ENCODE measurements at places on chromosomes 11 and 22.
A peak's percentile ranks its signal among the peaks of the same experiment; 100 is the strongest.

DNA sequence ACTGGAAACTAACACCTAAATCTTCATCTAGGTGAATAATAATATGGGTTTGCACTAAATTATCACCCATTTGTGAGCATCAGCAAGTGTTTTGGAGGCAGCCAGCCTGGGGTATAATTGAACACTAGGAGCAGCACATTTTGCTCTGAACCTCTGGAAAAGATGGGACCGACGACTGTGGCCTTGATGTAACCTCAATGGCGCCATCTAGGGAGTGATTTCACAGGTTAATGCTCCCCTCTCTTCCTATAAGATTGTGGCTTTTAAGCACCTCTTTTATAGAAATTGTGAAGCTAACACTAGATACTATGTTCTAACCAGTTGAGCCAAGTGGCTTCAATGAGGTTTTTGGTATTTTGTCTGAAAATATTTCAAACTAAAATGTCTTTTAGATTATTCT is 203.7 kb downstream of the NELL1 start:
- DNase-seq = no peak

- DNase-seq = no peak
Observed at GRCh38 chr11:44993971-44994704, 43.5 kb upstream of the TP53I11 start.

GRCh38 chr11:67983951-67984350 is 19.9 kb downstream of the UNC93B1 start:
- no peak for DNase-seq

GRCh38 chr22:25928038-25928437 is 186.1 kb downstream of the MYO18B start:
- no peak for DNase-seq

DNA sequence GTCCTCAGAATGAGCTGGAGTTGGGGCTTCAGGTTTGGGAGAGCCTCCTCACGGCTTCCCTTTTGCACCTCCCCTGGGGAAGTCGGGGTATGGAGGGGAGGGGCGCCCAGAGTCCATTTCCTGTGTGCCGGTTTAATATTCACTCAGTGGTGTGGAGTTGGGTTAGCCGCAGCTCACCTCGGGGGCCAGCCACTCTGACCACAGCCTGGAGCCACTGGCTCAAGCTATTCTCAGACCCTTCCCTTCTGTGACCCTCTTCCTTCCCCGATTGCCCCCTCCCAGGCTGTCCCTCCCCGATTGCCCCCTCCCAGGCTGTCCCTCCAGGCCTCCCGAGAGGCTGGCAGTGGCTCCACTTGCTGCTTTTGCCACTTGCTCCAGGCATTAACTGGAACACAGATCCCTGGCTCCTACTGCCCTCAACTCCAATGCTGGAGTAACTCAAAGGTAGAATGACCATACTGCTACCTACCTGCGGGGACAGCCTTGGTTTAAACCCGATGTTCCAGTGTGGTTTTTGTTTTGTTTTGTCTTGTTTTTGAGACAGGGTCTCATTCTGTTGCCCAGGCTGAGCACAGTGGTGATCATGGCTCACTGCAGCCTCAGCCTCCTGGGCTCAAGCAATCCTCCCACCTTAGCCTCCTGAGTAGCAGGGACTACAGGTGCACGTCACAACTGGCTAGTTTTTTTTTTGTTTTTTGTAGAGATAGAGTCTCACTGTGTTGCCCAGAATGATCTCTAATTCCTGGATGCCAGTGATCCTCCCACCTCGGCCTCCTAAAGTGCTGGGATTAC is 29.3 kb downstream of the RPUSD4 start:
- DNase-seq = no peak

DNA sequence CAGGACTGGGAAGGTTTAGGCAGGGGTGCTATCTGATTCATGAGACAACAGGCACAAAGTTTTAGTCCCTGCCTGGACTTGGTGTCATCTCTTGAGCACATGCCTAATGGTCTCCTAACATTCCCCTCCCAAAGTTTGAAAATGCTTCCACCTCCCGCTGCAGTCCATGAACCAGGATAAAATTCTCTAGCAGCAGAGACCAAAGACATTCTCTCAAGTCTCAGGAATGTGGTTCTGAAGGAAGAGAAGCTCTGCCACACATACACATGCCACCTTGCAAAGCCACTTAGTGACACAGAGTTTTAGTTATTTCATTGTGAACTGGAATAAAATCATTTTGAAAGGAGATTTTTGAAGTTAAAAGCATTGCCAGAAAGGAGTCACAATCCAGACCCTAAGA is 15.5 kb downstream of the OR51B6 start:
- DNase-seq = no peak

DNA sequence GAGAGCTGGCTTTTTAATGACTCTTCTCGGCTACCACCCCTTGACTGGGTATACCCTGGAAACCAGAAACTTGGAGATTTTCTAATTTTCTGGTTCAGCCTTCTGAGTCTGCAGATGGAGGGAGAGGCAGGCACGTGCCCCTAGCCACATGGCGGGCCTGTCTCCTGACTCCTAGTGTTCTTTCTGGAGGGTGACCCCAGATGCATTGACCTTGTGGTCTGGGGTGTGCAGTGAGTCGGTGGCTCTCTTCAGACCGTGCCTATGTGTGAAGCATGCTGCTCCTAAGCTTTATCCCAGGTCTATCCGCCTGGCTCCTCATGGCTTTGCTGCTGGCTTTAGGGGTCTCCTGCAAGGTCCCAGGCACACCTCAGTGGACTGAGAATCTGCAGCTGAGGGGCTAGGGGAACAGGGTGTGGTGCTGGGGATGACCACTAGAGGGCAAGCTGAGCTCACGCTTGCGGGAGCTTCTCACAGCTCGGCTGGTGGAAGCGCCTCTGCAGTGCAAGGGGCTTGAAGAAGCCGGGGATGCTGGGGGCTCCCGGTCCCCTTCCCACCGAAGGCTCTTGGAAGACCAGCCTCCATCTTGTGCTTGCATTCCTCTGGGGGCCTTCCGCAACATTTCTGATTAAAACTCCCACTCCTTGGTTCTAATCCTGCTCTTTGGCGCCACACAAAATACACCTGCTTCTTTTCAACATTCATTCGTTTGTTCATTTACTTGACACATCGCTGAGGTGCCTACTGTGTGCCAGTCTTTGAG is 51.8 kb downstream of the OTOG start:
- peak; percentile 81 for DNase-seq

GRCh38 chr11:114821621-114822412 is 143.5 kb downstream of the NXPE2 start:
- no peak for DNase-seq

DNA sequence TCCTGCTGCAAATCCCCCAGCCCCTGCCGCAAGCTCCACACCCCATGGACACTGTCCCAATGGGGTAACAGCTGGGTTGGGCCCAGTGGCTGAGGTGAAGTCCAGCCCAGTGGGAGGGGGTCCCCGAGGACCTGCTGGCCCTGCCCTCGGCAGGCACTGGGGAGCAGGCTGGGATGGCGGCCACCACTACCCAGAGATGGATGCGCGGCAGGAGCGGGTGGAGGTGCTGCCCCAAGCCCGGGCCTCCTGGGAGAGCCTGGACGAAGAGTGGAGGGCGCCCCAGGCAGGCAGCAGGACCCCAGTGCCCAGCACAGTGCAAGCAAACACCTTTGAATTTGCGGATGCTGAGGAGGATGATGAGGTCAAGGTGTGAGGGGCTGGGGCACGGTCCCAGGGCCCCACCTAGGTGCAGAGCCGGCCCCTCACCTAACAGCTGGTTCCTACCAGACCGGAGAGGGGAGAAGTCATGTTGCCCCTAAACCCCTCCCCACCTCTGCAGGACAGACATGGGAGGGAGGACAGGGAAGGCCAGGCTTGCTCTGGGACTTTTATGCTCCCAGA is 8.2 kb downstream of the CDC42EP1 start:
- no peak for DNase-seq

GRCh38 chr11:65425105-65425970 is 2.7 kb downstream of the NEAT1 start:
- DNase-seq = peak; percentile 80

DNA sequence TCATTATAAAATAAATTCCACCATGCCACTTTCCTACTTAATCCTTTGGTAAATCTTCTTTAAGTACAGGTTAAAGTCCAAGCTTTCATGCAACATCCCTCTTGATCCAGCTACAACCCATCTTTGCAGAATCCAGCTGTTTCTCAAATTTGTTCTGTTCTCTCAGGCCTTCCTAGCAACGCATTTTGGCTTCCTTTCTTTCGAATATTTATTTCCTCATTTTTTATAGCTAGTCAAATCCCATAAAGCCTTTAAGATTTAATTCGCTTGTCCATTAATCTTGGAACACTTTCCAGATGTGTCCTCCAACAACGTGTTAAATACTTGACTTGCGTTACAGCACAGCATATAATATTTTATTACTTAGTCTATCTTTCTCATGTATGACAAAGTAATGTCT is 600.1 kb upstream of the CHORDC1 start:
- DNase-seq = no peak

- DNase-seq = no peak
Observed at GRCh38 chr11:73342633-73343032, 33.6 kb upstream of the RELT start.

DNA sequence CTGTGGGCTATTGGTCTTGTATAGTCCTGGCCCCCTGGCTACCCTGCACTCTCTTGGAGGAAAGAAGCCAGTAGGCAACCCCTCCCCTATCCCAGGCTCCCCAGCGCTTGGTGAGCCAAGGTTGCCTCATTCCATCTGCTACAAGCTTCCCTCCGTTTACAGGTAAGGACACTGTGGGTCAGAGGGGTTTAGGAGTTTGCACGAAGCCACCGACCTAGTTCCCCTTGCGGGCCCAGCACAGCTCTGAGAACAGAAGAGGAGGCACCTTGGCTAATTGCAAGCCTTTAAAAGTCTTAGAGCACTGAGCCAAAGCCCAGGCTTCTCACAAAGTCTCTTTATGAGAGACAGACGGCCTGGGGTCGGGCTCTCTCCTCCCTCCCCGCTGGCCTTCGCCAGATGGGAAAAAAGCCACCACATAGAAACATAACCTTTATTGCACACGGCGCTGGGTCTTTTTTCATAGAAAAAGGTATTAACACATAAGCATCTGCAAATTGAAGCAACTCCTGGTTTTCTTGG is 99.8 kb downstream of the CEP164 start:
- DNase-seq = no peak

DNA sequence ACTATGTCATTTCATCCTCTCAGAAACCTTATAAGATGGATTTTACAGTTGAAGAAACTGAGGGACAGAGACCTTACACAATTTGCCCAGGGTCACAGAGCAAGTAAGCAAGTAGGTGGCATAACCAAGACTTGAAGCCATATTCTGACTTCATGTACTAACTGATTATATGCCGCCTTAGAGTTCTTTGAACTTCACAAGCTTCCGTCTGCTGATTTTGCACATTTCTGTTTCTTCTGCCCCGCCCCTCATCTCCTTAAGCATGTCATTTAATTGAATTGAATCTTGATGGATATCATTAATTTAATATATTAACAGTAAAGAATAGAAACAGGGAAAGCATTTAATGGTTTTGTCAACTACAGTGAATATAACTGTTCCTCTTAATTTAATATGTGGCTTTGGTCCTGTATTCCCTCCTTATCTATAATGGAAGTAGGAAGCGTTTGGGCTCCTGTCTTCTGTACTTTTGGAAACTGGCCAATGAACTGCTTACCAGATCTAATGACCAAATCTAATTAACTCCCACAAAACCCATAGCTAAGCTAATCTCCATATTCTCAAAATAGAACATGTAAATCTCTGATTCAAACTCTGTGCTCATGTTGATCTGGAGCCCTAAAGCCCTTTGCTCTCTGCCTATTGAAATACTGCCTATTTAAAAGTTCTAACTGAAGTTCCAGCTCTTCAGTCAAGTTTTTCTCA is 30.4 kb downstream of the SIK2 start:
- no peak for DNase-seq

DNA sequence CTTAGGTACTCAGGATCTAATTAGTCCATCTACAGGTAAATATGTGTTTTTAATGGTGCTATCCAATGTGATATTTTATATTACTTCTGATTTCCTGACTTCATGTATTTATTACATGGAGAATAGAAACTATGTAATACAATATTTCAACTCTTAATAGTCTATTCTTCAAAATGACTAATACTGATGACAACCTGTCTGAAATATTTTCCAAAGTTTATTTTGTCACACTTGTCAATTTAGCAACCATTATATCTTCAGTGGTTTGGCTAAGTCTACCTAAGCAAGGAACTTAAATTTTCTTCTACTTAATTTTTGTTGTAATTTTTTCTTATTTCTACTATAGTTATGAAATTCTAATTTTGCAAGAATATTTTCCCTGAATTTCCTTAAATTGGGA is 55.0 kb upstream of the CNTN5 start:
- no peak for DNase-seq

DNA sequence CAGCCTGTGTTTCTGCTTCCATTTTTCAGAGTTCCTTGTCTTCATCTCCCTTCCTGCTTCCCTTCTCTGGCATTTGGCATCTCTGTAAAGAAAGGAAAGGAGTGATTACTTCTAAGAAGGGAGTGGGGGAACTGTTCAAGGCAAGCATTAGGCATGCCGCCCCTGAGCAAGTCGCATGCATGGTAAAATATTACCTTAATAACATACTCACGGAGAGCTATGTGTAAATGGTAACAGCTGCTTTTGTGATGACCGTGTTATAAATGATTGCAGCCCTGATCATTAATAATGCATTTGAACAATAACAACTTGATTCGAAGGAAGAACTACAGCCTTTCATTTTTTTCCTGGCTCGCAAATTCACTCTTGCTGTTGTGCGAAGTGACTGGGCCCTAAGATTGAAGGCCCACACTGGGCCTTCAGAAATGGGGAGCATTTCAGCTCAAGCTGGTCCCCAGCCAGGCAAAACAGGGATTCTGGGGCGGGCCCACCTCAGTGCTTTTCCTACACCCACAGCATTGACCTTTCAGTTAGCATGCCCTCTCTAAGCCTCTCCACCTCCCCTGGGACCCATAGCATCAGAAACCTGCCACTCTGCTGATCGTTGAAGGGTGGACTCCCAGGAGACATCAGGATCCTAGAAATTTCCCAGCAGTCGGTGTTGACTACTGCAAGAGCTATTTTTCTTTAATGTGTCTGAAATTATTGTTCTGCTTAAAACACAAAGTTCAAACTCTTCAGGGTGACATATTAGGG is 263.0 kb upstream of the CADM1 start:
- no peak for DNase-seq

DNA sequence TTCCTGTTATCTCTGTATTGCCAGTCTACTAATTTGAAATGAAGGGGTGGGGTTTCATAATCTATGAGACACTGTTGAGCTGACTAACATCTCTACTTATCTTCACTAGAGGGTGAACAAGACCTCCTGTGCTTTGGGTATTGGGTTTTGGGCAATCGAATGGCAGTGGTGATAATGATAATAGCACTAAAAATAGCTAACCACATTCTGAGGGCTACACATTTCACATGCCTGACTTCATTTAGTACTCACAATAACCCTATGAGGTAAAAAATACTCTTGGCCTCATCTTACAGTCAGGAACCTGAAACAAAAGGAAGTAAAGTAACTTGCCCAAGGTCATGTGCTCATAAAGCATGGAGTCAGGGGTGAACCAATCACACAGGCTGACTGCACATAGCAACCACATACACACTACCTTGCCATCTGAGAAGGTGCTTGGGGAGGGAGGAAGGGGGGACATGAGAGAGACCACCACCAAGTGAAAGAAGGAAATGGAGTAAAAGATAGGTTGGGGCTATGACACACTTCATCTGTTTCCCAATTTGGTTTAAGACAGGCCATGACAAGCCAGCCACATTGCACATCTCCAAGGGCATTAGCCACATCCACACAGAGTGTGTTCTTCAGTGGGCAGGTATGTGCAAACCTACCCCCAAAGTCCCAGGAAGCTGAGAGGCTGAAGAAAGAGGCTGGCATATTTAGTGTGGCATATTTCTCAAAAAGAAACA is 387.6 kb upstream of the DDI1 start:
- no peak for DNase-seq

- DNase-seq = peak; percentile 23
Observed at GRCh38 chr11:3916962-3917361, 61.5 kb downstream of the STIM1 start.

- DNase-seq = no peak
Observed at GRCh38 chr22:38608992-38609750, 39.2 kb upstream of the DMC1 start.
